ENCODE measurements at places on chromosomes 7 and 10.
A peak's percentile ranks its signal among the peaks of the same experiment; 100 is the strongest.

DNA sequence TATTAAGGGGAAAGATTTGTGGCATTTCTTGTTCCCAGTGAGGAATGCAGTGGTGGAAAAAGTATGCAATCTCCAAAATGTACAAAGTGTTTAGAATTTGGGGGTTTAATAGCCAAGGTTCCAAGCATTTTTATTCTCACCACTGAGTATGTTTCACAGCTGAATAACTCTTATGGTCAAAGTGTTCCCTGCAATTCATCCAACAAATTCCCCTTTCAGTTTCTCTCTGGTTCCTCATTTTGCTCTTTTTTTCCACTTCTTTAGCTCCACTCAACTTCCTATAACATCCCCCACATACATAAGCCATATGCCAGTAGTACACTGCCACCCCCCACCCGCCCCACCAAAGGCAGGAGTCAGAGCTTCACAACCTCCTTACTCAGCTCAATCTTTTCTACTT lies 4.6 kb downstream of the HECW1 start:
- no peak for DNase-seq

GRCh38 chr10:129375171-129375570 lies 91.9 kb upstream of the MGMT start:
- no peak for DNase-seq

GRCh38 chr10:47357911-47358310 lies 9.7 kb downstream of the RBP3 start:
- DNase-seq, result no peak

- DNase-seq, result peak; percentile 29
These were observed at the start of gene APBB1IP for GRCh38 chr10:26437637-26438461. Gene APBB1IP (plus strand): TSS chr10:26438341. CDS start chr10:26492327, 53,986 bp downstream.
